ENCODE measurements at places on chromosomes 16 and 17.

- no peak for DNase-seq
Measured at GRCh38 chr17:12637745-12638651, 27.7 kb upstream of the MYOCD start.

DNA sequence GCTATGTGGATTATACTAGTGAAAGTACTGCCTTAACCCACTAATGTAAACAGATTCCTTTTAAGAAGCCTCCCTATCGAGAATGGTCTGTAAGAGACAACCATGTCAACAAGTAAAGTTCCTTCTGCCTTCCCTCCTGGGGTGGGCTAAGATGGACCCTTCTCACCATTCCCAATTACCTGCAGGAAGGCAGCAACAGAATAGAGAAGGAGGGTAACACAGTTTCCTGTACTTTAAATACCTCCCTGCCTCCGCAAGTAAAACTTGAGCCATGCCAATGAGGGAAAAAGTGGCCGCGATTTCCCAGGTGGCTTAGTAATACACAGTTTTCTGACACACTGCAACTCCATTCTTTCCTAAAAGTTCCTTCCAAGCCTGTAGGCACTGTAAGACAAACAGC, 45.2 kb downstream of the TOX3 start:
- DNase-seq = no peak

DNA sequence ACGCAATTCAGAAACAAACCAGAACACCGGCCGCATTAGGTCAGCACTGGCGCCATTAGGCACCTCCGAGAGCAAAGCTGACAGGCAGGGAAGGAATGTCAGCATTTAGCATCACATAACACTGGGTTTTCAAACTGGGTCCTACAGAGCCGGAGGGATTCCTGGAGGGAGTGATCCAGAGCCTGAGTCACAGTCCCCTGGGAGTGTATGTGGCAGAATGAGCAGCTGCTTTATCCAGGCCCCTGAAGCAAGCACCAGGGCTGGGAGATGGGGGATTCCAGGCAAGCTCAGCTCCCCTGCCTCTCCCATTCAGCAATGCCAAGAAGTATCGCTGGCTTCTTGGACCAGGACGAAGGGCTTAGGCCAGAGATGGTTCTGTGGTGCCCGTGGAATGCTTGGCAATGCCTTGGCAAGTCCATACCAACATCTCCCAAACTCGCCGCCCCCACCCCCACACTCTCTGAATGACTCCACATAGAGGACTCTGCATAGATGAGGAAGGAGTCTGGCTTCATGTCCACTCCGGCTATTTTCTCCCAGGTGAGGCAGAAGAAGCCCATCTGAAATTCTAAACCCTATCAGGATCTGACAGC, 20.4 kb downstream of the GAS7 start:
- no peak for DNase-seq

DNA sequence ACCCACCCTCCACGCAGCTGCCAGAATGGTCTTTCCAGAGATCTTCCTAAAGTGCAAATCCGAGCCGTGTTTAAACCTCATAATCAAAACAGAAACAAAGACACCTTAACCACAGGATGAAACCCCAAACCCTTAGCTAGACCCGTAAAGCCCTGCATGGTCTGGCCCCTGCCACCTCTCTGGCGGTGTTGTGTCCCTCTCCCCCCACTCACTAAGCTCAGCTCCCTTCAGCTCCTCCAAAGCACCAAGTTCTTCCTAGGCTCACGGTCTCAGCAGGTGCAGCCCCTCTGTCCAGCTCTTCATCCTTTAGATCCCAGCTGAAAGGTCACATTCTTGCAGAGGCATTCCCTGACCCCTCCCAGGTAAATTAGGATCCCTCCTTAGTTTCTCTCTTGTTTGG, 4.4 kb upstream of the NXPH3 start:
- no peak for DNase-seq

- peak; percentile 59 for DNase-seq
Measured at GRCh38 chr17:2227025-2227699, 76.4 kb downstream of the SMG6 start.

- no peak for DNase-seq
Measured at GRCh38 chr17:15231851-15232516, 33.1 kb downstream of the PMP22 start.

GRCh38 chr16:85452364-85453193, 160.5 kb upstream of the GSE1 start:
- no peak for DNase-seq

GRCh38 chr17:81365148-81365600, 30.1 kb upstream of the BAHCC1 start:
- peak; percentile 73 for DNase-seq

GRCh38 chr17:65942592-65942991, 249.3 kb downstream of the CEP112 start:
- DNase-seq = peak; percentile 5

All from RWPE1 (cell line).